ENCODE measurements at places on chromosomes 6 and 20.

DNA sequence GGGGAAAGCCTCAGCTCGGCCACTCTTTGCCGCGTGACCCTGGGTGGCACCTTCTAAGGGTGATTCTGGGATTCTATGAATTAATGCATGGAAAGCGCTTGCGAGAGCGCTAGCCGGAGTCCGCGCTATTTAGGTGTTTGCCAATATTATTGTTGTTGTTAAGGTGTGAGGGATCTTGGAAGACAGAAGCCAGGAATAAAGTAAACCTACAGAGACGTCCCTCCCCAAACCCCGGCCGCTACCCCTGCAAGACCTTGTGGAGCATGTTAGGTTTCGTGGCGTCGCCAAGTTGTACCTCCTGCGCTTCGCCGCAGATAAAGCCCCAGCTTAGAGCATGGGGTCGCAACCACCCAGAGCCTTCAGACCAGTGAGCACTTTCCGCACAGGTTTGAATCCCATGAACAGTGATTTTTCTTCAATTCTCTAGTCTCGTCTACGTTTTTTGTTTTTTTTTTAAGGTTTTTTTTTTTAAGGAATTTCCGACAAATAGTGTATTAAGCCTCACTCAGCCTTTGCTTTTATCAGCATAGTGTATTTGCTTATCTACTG is 16.9 kb upstream of the ZSCAN9 start:
- DNase-seq: peak; percentile 28
- H3K36me3 ChIP-seq: peaks cover 5% of the 10 kb centered on the region
- peaks cover 16% of the 10 kb centered on the region for H3K27me3 ChIP-seq
- H3K4me1 ChIP-seq: peaks cover 14% of the 10 kb centered on the region

DNA sequence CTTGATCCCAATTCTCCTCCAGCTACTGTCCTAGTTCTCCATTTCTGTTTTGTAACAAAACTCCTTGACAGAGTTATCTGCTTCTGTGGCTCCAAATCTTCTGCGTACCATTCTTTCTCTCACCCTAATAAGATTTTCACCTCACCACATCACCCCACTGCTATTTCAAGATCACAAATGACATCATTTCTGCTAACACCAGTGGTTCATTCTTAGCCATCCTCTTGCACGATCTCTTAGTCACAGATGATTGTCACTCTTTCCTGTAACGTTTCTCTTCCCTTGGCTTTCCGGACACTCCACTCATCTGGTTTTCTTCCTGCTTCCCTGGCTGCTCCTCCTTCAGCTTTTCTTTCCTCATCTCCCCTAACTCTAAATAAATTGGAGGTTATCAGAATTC is 56.8 kb upstream of the FABP7 start:
- DNase-seq: no peak
- H3K4me3 ChIP-seq: no peak overlapping the region
- H3K27me3 ChIP-seq: no peaks in the 10 kb centered on the region
- H3K4me1 ChIP-seq: peaks cover 3% of the 10 kb centered on the region
- no peak overlapping the region for H3K27ac ChIP-seq

- peak overlapping the region; percentile 59 for H3K27ac ChIP-seq
- peaks cover 7% of the 10 kb centered on the region for H3K4me1 ChIP-seq
- H3K27me3 ChIP-seq: no peaks in the 10 kb centered on the region
- H3K4me3 ChIP-seq: no peak overlapping the region
- DNase-seq: no peak
Observed at GRCh38 chr20:43237651-43238168, 48.0 kb upstream of the PTPRT start.

DNA sequence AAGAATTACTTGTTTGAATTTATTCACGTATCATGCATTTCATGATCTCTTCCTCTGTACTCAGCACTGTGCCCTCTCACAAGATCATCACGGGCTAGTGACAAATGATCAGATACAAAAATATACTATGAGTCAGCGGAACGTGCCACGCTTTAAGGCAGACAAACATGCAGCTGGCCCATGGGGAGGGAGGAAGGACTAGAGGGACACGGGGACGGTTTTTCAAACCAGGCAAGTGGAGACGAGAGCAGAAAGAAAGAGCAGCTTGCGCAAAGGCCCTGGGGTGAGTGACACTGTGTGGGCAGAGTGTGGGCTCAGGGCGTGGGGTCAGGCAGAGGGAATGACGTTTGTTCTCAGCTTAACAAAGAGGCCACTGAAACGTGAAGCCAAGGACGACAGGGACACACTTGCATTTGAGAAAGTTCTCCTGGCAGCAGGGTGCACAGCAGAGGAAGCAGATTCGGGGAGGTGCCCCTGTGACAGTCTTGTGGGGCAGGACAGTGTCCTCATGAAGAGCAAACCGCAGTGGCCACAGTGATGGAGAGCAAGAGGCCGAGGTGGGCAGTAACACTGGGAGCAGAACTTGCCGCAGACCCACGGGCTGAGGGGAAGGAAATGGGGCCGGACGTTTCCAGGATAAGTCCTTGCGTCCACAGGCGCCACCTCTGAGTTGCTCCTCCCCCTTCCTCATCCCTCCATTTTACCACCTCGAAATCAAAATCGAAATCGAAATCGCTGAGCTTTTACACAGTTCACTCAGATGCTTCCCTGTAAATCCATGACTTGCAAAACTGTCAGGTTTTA is 6.9 kb upstream of the RPS6KA2 start:
- H3K27ac ChIP-seq: no peak overlapping the region
- H3K27me3 ChIP-seq: peaks cover 2% of the 10 kb centered on the region
- H3K36me3 ChIP-seq: peaks cover 10% of the 10 kb centered on the region
- no peak for DNase-seq

DNA sequence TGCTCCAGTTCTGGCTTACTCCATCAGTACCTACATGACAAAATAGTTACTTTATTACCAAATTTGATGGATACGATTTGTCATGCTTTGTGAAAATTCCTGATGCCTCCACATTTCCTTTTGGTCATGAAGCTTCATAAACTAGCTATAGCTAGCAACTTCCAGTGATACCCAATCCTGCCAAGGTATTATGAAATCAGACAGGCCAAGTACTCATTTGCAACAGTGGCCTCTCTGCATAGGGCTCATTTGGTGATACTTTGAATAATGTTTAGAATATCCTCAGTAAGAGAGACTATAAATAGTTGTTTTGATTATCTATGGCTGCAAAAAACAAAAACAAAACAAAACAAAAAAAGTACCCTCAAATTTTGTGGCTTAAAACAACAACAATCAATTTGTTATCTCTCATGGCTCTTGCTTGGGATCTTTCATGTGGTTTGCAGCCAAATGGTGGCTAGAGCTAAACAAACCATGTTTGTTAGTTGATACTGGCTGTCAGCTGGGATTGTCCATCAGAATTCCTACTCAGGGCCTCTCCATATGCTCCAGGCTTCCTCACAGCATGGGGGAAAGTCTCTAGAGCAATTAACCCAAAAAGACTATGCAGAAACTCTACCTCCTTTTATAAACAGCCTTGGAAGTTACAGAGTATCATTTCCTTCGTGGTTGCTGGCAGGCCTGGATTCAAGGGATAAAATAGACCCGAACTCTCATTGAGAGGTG is 10.1 kb upstream of the PRL start:
- H3K27ac ChIP-seq: no peak overlapping the region
- no peak for DNase-seq
- H3K4me3 ChIP-seq: no peak overlapping the region
- H3K36me3 ChIP-seq: peaks cover 17% of the 10 kb centered on the region
- H3K27me3 ChIP-seq: no peaks in the 10 kb centered on the region

- H3K36me3 ChIP-seq: peaks cover 13% of the 10 kb centered on the region
- H3K27me3 ChIP-seq: peaks cover 1% of the 10 kb centered on the region
- H3K4me3 ChIP-seq: no peak overlapping the region
- H3K4me1 ChIP-seq: peaks cover 10% of the 10 kb centered on the region
Observed at GRCh38 chr6:5423251-5423650, 161.9 kb downstream of the FARS2 start.

- peaks cover 1% of the 10 kb centered on the region for H3K27me3 ChIP-seq
- H3K4me1 ChIP-seq: no peaks in the 10 kb centered on the region
- no peaks in the 10 kb centered on the region for H3K36me3 ChIP-seq
- no peak overlapping the region for H3K4me3 ChIP-seq
Observed at GRCh38 chr6:150633486-150633834, 33.8 kb downstream of the PLEKHG1 start.

DNA sequence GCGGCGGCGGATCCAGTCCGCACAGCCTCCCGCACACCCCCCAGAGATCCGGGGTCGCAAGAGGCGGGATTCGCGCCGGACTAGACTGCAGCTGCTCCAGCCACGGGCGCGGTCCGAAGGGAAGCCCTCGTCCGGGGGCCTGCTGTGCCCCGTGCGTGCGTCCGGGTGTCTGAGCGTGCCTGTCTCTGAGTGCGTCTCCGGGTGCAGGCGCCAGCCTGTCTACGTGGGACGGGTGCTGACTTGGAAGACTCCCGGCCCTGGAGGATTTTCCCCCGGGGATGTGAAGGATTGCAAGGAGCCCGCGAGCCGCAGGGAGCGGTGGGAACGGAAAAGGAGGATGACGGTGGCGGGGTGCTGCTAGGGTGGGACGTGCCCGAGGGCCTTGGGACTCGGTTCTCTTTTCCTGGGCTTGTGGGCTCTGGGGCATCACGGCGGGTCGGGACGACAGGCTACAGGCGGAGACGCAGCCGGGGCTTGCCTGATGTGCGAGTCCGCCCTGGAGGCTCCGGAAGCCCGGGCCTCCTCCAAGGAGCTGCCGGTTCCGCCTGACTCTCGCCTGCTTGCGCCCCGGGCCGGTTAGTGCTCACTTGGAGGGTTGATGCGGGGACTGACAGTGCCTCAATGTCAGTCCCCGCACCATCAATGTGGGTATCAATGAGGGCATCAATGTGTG is 5.7 kb downstream of the MAFB start:
- H3K27ac ChIP-seq: no peak overlapping the region
- peak; percentile 51 for DNase-seq
- H3K4me3 ChIP-seq: peak overlapping the region; percentile 88
- H3K27me3 ChIP-seq: peaks cover 25% of the 10 kb centered on the region

GRCh38 chr6:157427969-157428368 is 47.0 kb downstream of the ZDHHC14 start:
- no peak overlapping the region for H3K27ac ChIP-seq
- H3K27me3 ChIP-seq: peaks cover 9% of the 10 kb centered on the region
- no peak for DNase-seq
- H3K36me3 ChIP-seq: no peaks in the 10 kb centered on the region
- no peak overlapping the region for H3K4me3 ChIP-seq

DNA sequence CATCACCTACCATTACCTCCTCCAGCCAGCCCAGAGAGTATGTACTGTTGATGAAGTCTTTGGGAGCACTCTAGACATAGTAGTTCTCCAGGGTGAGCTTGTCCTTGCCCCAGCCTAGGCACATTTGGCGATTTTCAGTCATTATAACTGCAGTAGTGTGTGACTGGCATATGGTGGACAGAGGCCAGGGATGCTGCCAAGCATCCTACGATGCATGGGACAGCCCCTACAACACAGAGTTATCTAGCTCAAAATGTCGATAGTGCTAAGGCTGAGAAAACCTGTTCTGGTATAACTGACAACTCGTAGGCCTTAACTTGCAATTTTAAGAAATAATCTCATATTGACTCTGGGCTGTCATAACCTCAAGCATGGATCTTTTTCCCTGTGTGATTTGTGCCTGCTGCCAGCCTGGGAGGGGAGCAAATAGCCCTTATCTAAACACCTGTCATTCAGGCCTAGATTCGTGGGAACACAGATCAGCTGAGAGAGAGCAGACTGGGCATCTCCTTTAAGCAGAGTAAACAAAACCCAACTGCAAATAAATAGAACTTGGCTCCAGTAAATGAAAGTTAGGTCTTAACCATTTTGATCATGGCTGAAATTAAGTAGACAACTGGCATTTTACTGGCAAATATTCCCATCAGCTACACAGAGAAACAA is 102.6 kb downstream of the SPTLC3 start:
- H3K4me3 ChIP-seq: no peak overlapping the region
- H3K36me3 ChIP-seq: no peaks in the 10 kb centered on the region
- H3K27ac ChIP-seq: no peak overlapping the region
- no peaks in the 10 kb centered on the region for H3K27me3 ChIP-seq

GRCh38 chr20:61118429-61119224 is 133.4 kb upstream of the CDH4 start:
- no peak overlapping the region for H3K4me3 ChIP-seq
- H3K27ac ChIP-seq: no peak overlapping the region
- DNase-seq: no peak
- H3K36me3 ChIP-seq: no peaks in the 10 kb centered on the region

- no peak overlapping the region for H3K4me3 ChIP-seq
- no peaks in the 10 kb centered on the region for H3K36me3 ChIP-seq
- H3K27ac ChIP-seq: no peak overlapping the region
- peaks cover 2% of the 10 kb centered on the region for H3K27me3 ChIP-seq
- DNase-seq: no peak
Observed at GRCh38 chr6:80382811-80383210, 276.3 kb downstream of the BCKDHB start.

GRCh38 chr6:155228546-155229166 is 35.2 kb upstream of the CLDN20 start:
- H3K27ac ChIP-seq: peak overlapping the region; percentile 19
- no peak overlapping the region for H3K4me3 ChIP-seq
- peaks cover 28% of the 10 kb centered on the region for H3K4me1 ChIP-seq
- H3K27me3 ChIP-seq: peaks cover 11% of the 10 kb centered on the region

DNA sequence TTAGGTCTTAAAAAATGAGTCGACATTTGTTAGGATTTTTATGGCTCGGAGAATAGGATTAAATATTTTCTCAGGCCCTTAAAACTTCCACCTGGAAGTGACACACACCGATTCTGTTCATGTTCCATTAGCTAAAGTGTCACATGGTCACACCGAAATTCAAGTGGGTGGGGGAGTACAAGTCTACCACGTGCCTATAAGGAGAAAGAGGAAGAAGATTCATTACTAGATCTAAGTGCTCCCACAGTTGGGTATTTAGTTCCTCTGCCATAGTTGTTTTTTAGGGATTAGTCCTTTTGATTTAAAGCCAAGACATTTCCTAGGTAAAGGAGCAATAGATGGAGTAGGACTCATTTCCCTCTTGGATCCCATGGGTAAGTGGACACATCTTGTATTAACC is 4.9 kb upstream of the TOX2 start:
- DNase-seq: no peak
- peaks cover 11% of the 10 kb centered on the region for H3K27me3 ChIP-seq
- H3K36me3 ChIP-seq: peaks cover 11% of the 10 kb centered on the region
- H3K4me3 ChIP-seq: no peak overlapping the region
- no peaks in the 10 kb centered on the region for H3K4me1 ChIP-seq
- no peak overlapping the region for H3K27ac ChIP-seq

DNA sequence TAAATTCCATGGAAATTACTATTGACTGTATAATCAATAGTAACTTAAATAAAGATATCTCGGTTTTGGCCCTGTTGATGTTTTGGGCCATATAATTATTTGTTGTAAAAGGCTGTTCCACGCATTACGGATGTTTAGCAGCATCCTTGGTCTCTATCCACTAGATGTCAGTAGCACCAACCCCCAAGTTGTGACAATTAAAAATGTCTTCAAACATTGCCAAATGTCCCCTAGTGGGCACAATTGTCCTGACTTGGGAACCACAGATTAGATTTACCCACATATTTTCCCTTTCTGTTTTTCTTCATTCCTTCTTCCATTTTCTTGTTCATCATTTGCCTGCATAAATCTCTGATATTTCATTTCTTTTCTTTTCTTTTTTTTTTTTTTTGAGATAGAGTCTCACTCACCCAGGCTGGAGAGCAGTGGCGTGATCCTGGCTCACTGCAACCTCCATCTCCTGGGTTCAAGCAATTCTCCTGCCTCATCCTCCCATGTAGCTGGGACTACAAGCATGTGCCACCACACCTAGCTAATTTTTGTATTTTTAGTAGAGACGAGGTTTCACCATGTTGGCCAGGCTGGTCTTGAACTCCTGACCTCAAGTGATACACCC is 13.6 kb upstream of the WFDC8 start:
- no peak overlapping the region for H3K27ac ChIP-seq
- no peak overlapping the region for H3K4me3 ChIP-seq
- peaks cover 2% of the 10 kb centered on the region for H3K27me3 ChIP-seq
- no peaks in the 10 kb centered on the region for H3K36me3 ChIP-seq

GRCh38 chr6:113287396-113287795 is 569.7 kb upstream of the MARCKS start:
- no peak for DNase-seq
- H3K36me3 ChIP-seq: peaks cover 6% of the 10 kb centered on the region
- no peak overlapping the region for H3K4me3 ChIP-seq
- no peaks in the 10 kb centered on the region for H3K27me3 ChIP-seq
- no peak overlapping the region for H3K27ac ChIP-seq
- H3K4me1 ChIP-seq: no peaks in the 10 kb centered on the region

All from glutamatergic neuron (in vitro differentiated cells).